ENCODE measurements at places on chromosomes 16 and 17. TPM values are rescaled to one million over a fixed set of nuclear protein-coding genes. Genes with fewer than 3 reads are reported as not detected.

Gene ABCA3
- total RNA-seq, result 0.89 TPM

Gene NPTX1
- 4.9 TPM for total RNA-seq

Gene GPR179
- under 0.01 TPM for total RNA-seq

Gene SLC4A1
- total RNA-seq, result not detected

Gene ADGRG1
- total RNA-seq, result 0.89 TPM
